ENCODE measurements at places on chromosomes 6 and 20.

GRCh38 chr6:98769546-98769945 lies 64.8 kb upstream of the POU3F2 start:
- no peak for DNase-seq

DNA sequence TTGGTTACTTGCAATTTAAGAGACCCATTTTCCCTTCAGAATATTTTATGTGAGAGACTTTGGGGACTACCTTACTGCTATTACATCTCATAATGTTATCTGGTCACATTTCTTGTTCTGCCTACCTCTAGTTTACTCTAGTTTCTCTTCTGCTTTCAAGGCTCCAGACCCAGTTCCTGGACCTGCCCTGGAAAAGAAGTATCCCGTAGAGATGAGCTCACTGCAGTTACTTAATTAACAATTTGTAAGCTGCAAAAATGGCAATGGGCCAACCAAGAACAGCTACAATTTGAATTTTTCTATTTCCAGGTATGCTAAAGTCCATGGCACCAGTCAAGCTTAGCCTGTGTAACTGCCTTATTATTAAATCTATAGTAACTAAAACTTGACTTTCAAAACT lies 25.0 kb downstream of the TAB2 start:
- DNase-seq = no peak

DNA sequence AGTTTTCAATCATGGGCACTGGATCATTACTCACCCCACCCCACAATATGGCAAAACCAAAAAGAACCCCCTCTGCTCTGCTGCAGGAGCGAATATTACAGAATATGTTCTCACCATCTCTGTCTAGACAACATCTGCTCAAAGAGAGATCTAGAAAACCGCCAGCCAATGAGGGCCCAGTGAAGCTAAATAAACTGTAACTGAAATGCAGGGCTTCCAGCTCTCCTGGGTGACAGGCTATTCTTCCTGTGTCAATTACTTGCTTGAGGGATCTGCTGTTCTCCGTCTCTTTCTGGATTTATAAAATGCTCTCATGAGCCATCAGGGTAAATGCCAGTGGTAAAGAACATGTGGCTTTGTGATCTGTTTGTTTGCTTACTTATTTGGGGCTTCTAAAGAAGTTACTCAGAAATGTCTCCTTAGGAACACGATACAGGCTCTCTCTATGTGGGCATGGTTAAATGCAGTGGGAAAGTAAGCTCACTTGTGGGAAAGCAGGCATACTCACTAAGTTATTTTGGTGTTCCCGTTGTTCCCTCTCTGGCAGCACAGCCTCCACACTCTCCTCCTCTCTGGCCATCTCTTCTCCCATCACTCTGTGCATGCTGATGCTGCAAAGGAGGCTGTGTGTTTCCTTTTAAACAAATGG lies 44.8 kb downstream of the TTI1 start:
- DNase-seq = no peak

GRCh38 chr6:139580592-139581484 lies 206.4 kb upstream of the CITED2 start:
- DNase-seq = no peak

DNA sequence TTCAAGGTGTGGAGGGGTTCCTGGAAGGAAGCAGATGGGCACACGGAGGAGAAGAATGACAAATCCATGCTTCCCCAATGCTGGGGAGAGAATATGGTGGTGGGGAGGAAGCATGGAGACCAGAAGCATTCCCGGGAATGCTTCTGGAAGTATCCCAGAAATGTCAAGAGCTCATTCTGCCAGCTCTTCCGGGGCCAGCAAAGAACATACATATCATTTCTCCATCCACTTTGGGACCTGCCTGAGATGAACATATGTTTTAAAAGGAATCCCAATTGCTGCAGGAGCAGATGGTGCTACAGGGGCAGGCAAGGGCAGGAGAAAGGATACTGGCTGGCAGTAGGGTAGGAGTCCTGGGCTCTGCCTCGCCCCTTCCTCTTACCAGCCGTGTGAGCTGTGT lies 37.9 kb upstream of the CCDC167 start:
- no peak for DNase-seq

DNA sequence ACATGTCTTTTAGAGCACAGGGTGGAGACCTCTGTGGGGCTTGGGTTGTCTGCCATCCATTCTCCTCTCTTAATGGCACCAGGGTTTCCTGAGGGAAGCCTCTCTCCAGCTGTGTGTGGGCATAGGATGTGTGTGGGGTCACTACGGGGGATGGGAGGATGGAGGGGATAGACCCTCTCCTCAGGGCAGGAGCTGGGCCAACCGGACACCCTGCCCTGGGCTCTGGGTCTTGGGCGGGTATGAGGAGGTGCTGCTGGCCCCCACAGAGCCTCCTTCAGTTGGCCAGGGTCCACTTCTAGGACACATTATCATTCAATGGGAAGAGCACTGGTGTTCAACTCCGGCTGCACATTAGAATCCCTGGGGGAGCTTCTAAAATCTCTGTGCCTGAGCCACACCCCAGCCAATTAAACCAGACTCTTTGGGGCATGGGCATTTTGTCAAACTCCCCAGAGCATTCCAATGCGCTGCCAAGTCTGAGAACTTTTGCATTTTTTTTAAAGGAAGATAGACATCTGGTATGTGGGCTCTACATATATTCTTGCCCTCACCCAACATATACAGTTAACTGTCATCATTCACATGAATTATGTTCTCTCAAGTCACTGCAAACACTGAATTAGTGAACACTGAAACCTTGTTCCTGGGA lies 38.5 kb downstream of the TRAM2 start:
- no peak for DNase-seq

- no peak for DNase-seq
Measured at GRCh38 chr6:140811642-140812041, 1321.1 kb upstream of the GJE1 start.

- no peak for DNase-seq
Measured at GRCh38 chr6:151016107-151016506, 150.6 kb downstream of the MTHFD1L start.

GRCh38 chr6:53492860-53493634 lies 51.9 kb downstream of the GCLC start:
- DNase-seq = no peak

DNA sequence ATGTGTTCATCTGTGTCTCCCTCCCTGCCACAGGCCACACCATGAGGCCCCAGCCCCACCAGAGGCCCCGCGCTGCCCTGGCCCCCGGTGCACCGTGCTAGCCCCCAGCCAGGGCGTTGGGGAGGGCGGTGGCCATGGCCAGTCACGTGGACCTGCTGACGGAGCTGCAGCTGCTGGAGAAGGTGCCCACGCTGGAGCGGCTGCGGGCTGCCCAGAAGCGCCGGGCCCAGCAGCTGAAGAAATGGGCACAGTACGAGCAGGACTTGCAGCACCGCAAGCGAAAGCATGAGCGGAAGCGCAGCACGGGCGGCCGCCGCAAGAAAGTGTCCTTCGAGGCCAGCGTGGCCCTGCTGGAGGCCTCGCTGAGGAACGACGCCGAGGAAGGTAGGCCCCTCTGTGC lies 30.3 kb downstream of the PPP1R16B start:
- DNase-seq = no peak

- DNase-seq = no peak
Measured at GRCh38 chr6:118656847-118657451, 5.6 kb upstream of the CEP85L start.

DNA sequence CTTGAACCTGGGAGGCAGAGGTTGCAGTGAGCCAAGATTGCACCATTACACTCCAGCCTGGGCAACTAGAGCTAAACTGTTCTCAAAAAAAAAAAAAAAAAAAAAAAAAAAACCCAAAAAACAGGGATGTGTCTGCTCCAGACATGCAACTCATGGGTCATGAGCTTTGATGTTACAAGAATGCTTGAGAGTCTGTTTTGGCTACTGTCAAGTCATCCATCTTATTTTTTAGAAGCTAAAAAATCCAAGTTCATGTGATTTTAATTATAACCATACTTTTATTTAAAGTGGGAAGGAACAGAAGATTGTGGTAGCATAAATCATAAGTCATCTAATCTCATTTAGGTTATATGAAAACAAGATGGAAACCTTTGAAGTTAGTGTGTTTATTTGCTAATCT lies 120.6 kb downstream of the PDE7B start:
- no peak for DNase-seq

DNA sequence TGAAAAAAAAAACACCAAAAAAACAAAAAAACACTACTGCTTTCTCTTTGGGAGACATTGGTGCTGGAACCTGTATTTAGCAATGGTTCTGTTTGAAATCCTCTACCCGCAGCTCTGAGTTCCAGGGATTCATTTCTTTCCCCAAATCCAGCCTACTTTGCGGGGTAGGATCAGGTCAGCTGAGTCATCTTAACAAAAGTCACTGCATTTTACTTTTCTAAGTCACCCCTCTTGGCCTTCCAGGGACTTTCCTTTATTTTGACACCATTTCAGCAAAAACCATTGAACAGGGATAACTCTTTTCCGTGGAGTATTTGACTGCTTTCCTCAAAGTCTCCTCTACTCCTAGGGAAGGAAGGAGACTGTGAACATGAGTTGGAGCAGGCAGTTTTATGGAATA lies 837.6 kb downstream of the MAFB start:
- no peak for DNase-seq

DNA sequence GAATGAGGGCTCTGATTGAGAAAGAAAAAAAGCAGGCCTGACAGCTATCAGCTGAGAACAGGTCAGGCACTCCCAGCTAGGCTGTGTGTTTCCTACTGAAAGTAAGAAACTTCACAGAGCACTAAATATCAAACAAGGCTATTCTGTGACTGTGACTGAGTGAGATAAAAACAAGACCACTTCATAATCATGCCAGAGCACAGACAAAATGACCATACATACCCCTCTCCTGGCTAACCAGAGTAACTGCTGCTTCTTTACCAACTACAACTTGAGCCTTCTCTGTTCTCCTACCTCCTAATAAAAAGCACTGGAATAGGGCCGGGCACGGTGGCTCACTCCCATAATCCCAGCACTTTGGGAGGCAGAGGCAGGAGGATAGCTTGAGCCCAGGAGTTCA lies 6.8 kb upstream of the BTN1A1 start:
- DNase-seq = no peak

DNA sequence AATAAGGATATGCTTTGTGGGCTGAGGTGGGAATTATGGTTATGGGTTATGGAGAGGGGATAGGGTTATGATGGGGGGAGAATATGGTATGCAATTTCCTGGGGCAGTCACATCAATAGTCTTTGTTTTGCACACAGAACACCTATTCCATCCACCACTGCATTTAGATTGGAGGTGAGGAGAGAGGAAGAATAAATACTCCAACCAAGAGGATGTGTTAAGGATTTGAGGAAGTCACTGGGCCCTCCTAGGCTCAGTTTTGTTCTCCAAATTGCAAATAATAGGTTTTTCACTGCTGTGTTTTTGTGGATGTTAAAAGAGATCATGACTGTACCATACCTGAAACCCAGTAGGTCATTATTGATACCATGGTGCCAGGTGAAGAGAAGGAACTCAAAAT lies 29.5 kb upstream of the SIRPG start:
- no peak for DNase-seq

- DNase-seq = no peak
Measured at GRCh38 chr20:60494476-60494875, 536.3 kb downstream of the CDH26 start.

- DNase-seq = no peak
Measured at GRCh38 chr6:153538491-153538890, 407.4 kb upstream of the RGS17 start.

DNA sequence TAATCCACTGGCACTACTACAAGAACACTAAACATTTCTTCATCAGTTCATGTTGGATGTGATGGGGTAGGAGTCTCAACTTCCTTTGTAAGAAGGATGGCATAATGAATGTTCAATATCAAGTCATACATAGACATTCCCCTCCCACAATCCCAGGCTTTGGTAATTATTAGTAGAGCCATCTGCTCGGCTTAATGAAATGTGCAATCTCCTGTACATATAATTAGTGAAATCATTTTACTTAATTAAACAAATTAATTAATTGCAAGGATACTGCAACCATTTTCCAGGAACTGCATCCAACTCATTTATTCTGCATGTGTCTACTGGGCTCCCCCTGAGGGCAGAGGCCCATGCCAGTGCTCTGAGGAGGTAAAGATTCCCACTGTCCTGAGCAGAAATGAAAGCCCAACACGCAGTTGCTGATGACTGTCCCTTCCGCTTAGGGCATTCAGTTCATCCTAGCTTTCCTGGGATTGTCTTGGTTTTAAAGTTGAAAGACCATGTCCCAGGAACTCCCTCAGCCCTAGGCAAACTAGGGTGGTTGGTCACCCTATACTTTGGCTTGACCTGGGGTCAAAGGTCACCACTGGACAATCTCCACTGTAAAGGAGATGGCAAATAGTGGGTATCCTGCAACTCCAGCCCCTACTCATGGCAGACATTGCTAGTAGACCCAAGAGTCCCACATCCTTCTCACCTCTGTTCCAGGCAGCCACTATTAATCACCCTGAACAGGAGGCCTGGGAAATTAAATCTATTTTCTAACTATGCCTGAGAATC lies 109.8 kb downstream of the TRERF1 start:
- no peak for DNase-seq

DNA sequence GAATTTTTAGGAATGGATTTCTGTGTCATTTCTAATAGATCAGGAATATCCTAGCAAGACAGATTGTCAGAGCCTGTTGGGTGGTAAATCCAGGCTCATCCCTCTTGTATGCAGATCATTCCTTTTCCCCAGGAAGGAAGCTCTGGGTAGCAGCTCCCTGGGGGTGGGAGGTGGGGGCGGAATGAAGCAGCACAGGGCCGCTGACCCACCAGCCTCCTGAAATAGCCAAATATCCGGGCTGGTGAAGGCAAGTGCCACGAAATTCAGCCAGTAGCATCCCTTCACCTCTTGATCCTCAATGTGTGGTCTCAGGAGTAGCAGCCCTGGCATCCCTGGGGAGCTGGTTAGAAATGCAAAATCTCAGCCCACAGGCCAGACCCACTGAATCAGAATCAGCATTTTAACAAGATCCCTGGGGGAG lies 256.9 kb downstream of the LRFN2 start:
- DNase-seq = no peak

DNA sequence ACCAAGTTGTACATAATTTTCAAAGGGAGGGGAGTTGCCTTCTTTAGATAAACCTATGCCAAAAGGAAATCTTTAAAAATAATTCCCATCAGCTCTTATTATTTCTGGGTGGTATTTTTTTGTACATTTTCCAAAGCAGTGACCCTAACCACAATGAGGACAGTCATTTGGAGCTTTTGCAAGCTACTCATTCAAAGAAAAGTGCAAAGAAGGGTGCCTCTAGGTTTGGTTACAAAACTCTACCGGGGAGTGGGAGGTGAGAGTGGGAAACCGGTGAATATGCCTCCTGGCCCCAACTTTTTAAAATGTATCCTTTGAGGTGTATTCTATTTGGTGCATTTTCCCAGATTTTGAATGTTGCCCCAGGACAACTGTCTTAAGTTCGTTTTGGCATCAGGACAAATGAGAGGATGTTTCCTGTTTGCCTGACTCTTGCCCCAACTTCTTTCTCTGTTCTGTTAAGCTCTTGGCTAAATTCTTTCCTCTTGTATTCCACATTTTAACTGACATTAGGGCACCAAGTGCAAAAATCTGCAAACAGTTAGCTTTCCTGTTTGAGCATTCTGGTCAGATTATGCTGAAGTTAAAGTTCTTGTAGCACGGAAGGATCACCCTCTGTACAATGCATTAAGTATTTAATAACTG lies 78.9 kb downstream of the SLX4IP start:
- no peak for DNase-seq

Measured in stimulated activated CD8-positive, alpha-beta memory T cell treated with anti-CD3 and anti-CD28 coated beads, Interleukin-7, amount 100 ng/mL, for 24 hours (primary cell).